Activated CD8-positive, alpha-beta memory T cell treated with anti-CD3 and anti-CD28 coated beads for 1 hour (primary cell): ENCODE measurements at places on chromosomes 5 and 9.

DNA sequence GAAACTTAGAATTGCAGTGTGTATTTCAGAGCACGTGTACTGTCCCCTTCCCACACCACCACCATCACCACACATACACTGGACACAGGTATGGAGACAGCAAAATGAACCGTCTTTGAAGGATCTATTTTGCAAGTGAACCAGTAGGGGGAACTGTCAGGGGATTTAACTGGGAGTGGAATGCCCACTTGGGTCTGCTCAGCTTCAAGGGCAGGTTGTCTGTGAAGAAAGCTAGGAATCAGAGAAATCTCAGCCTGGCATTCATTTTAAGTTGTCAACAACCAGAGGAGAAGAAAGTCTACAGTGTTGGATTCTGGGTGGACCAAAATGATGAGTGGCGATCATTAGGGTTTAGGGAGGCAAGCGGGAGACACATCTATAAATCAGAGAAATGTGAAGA, 147.0 kb downstream of the DCP2 start:
- no peak for DNase-seq

- no peak for DNase-seq
These were observed 1680.3 kb downstream of the MAT2B start for GRCh38 chr5:165185716-165186115.

- DNase-seq, result no peak
These were observed 90.9 kb upstream of the MINAR2 start for GRCh38 chr5:129656952-129657351.

- no peak for DNase-seq
These were observed 545 bp upstream of the OR2V1 start for GRCh38 chr5:181131514-181131913.

DNA sequence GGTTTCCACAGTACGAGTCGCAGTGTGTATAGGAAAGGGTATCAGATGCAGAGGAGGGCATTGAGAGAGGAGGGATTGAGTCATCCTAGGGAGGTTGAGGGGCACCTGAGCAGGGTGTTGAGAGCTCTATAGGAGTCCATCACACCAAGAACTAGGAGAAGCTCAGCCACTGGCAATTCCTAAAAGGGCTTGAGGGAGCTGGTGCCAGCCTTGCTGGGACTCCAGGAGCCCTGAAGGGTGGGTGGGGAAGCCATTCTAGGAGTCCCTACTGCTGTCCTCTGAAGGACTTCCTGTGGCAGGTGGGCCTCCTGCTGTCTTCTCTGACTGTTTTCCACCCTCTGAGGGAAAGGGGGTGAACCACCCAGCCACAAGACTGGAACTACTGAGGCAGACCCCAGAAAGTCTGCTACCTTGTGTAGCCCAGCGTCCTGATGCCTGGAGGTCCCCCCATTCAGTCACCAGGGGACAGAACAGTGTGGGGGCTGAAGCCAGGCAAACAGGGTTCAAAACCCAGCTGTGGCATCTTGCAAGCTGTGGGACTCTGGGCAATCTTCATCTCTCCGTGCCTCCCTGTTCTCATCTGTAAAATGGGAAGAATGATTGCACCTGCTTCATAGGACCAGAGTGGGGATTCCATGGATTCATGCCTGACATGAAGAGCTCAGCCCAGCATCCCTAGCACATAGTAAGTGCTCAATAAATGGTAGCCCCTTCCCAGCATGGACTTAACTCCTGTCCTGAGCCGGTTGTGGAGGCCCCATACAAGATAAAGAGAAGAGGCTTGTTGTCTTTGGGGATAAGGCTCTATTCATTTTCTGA, 149.5 kb downstream of the C9orf50 start:
- DNase-seq, result no peak

- no peak for DNase-seq
These were observed 11.9 kb downstream of the FYB1 start for GRCh38 chr5:39207345-39208045.

- DNase-seq, result no peak
These were observed 49.8 kb downstream of the PRRC1 start for GRCh38 chr5:127567026-127567768.

- DNase-seq, result no peak
These were observed 11.6 kb downstream of the NDST1 start for GRCh38 chr5:150519560-150519945.
